ENCODE measurements at places on chromosomes 6 and 20. TPM values are rescaled to one million over a fixed set of nuclear protein-coding genes. Genes with fewer than 3 reads are reported as not detected.

Gene KIAA1586
- total RNA-seq = 24.8 TPM

Gene LY6G6F
- total RNA-seq = not detected

Gene RNF39
- 1.7 TPM for total RNA-seq

Gene HLA-DOA
- 0.72 TPM for total RNA-seq

Gene CYP21A2
- total RNA-seq = not detected

Gene FERMT1
- total RNA-seq = 2.6 TPM

Gene MAP3K5
- total RNA-seq = 10.6 TPM

Gene SYS1
- total RNA-seq = 25.8 TPM

Gene GTF3C6
- total RNA-seq = 77.0 TPM

Gene ZNF334
- total RNA-seq = 12.0 TPM

Gene ZNF341
- total RNA-seq = 0.72 TPM

Gene EDN1
- total RNA-seq = 39.5 TPM

Gene MCCD1
- total RNA-seq = not detected

Gene LCA5
- total RNA-seq = 21.2 TPM

Gene JPH2
- total RNA-seq = 129 TPM

Gene DPM1
- 98.7 TPM for total RNA-seq

Gene HAO1
- not detected for total RNA-seq

Gene LTA
- total RNA-seq = not detected

Gene C20orf202
- total RNA-seq = 1.2 TPM

Gene SLC22A2
- total RNA-seq = 1.9 TPM

Gene HSPA1L
- 1.4 TPM for total RNA-seq

Gene APOBEC2
- total RNA-seq = 1.2 TPM

Gene ERMARD
- total RNA-seq = 9.6 TPM

Gene PSMB9
- total RNA-seq = 0.72 TPM

Gene KIAA1755
- 4.3 TPM for total RNA-seq

Gene BPIFB4
- not detected for total RNA-seq

Gene ARMH2
- not detected for total RNA-seq

Gene CRISP1
- 7.5 TPM for total RNA-seq

Gene PCK1
- total RNA-seq = 6.3 TPM

Gene RAD21L1
- total RNA-seq = 19.5 TPM

Gene SLC22A1
- total RNA-seq = 1.7 TPM

Gene CD40
- 5.8 TPM for total RNA-seq

Gene OR5V1
- total RNA-seq = 9.1 TPM

Gene VSX1
- 0.24 TPM for total RNA-seq

Gene GATA5
- 0.48 TPM for total RNA-seq

Gene PRICKLE4
- 2.9 TPM for total RNA-seq

Gene GPSM3
- 1.2 TPM for total RNA-seq

Gene PRL
- 0.48 TPM for total RNA-seq

Gene ZNF831
- 0.96 TPM for total RNA-seq

Gene HTR1E
- 1.9 TPM for total RNA-seq

Gene HLA-DMB
- total RNA-seq = 10.1 TPM

Gene TPBG
- total RNA-seq = 5.8 TPM

Gene LY6G6D
- total RNA-seq = not detected

Gene NKX2-4
- not detected for total RNA-seq

Measured in umbilical cord (tissue), 2 donors.